ENCODE measurements at places on chromosomes 3 and 15. TPM values are rescaled to one million over a fixed set of nuclear protein-coding genes. Genes with fewer than 3 reads are reported as not detected.

Gene CCDC32
- 10.1 TPM for total RNA-seq

Gene BUB1B
- 2.4 TPM for total RNA-seq

Gene PCSK6
- 11.6 TPM for total RNA-seq

Gene BOC
- total RNA-seq = 8.7 TPM

Gene CAV3
- not detected for total RNA-seq

Gene ERICH6
- total RNA-seq = not detected

Gene RETNLB
- total RNA-seq = not detected

Gene TTC23
- 26.5 TPM for total RNA-seq

Gene CTXN2
- total RNA-seq = not detected

Gene ACOX2
- 25.8 TPM for total RNA-seq

Gene ATP11B
- 53.3 TPM for total RNA-seq

Gene GNL3
- total RNA-seq = 122 TPM

Gene LAMB2
- 458 TPM for total RNA-seq

Gene TRH
- total RNA-seq = not detected

Gene IMPDH2
- total RNA-seq = 458 TPM

Gene PLA1A
- 0.83 TPM for total RNA-seq

Gene MYO5C
- total RNA-seq = 0.09 TPM

Gene CASR
- total RNA-seq = not detected

Gene CPN2
- not detected for total RNA-seq

Gene DPPA2
- not detected for total RNA-seq

Gene CCRL2
- 0.09 TPM for total RNA-seq

Gene DGKG
- 2.0 TPM for total RNA-seq

Gene A4GNT
- not detected for total RNA-seq

Gene ANKUB1
- total RNA-seq = not detected

Gene C2CD4A
- total RNA-seq = not detected

Gene P2RY13
- not detected for total RNA-seq
